ENCODE measurements at places on chromosomes 11 and 22. TPM values are rescaled to one million over a fixed set of nuclear protein-coding genes. Genes with fewer than 3 reads are reported as not detected.
A peak's percentile ranks its signal among the peaks of the same experiment; 100 is the strongest.

Gene GAL3ST1
- not detected for total RNA-seq

Gene NFAM1
- 0.88 TPM for total RNA-seq

Gene TPBGL
- total RNA-seq = not detected

DNA sequence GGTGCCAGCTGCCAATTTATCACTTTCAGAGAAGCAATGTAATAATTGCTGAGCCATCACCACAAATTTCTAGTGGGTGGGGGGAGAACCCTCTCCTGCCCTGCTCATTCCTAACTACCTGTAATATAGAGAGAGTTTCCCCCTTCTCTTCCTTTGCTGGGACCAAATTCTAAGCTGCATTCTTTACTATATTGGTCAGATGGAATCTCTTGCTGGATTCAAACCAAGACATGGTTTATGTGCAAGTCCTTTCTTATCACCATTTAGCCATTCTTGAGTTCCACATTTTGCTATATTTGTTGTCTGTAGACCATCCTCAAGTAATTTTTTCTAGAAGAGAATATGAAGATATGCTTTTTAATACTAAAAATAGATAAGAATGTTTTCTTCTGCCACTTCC, 452.1 kb downstream of the MN1 start:
- no peak for ATAC-seq

DNA sequence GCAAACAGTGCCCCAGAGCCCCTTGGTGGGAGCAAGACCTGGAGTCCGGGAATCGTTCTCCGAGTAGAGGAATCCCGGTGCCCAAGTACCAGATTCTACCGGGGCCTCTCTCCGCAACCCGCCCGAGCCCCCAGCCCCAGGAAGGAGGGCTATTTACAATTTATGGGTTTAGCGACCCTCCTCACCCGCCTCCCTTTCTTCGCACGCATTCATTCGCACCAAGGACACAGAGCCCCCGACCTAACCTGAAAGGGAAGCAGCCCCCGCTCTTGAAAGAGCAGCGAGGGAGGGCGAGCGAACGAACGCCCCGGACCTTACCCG, 628 bp downstream of the LRP4 start:
- ATAC-seq = no peak

DNA sequence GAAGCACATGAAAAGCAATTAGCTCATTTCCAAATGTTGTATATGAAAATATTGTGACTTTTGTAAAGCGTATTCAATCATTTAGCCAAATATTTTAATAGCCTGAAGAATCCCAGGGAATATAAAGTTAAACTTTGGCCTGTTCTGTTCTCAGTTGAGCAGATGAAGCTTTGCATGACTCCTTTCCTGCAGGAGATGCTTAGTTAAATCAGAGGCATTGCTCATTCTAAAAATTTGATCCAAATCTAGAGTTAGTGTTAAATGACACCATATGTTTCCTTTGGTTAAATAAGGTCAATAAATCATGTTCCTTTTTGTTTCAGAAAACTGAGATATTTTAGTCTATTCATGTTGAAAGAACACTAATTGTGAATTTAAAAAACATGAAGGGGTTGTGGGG, 51.2 kb upstream of the BIRC3 start:
- ATAC-seq = no peak

DNA sequence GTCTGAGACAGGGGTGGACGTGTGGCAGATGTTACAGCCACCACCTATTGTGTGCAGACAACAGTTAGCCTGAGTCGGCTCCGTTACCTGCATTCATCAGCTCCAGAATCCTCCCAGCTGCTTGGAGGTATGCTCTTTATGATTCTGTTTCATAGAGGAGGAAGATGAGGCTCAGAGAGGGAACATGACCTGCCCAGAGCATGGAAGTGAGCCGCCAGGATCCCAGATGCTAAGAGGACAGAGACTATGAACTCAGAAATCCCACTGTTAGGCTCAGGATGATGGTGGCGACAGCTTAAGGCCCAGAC, 1.5 kb downstream of the EMID1 start:
- ATAC-seq = no peak

DNA sequence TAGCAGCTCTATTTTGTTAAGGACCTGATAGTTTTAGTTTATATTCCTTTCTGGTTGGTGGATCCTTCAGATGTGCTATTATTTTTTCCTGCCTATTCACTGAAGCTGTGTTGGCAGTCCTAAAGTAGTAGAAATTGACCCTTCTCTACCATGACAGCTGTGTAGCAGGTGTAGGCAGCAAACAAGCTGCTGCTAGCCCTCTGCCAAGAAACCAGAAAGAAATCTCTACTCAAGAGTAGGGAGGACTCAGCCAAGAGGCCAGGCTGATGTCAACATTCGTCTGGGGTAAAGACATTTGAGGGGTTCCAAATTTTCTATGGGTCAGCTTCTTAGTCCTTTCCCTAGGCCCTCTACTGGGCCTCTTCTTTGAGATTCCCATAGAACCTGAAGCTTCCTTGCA, 51.2 kb downstream of the CSTF3 start:
- ATAC-seq = no peak

DNA sequence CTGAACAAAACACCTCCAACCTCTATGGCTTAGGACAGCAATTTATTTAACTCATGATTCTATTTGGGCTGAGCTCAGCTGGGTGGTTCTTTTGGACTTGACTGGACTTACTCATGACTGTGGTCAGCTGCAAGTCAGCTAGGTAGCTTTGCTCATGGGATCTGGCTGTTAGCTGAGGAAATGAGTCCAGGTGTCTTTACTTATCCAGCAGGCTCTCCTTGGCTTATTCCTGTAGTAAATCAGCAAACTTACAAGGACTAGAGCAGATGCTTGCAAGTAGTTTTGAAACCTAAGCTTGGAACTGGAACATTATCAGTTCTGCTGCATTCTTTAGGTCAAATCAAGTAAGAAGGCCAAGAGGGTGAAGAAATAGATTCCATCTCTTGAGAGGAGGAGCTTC, 8.0 kb upstream of the HIKESHI start:
- no peak for ATAC-seq

DNA sequence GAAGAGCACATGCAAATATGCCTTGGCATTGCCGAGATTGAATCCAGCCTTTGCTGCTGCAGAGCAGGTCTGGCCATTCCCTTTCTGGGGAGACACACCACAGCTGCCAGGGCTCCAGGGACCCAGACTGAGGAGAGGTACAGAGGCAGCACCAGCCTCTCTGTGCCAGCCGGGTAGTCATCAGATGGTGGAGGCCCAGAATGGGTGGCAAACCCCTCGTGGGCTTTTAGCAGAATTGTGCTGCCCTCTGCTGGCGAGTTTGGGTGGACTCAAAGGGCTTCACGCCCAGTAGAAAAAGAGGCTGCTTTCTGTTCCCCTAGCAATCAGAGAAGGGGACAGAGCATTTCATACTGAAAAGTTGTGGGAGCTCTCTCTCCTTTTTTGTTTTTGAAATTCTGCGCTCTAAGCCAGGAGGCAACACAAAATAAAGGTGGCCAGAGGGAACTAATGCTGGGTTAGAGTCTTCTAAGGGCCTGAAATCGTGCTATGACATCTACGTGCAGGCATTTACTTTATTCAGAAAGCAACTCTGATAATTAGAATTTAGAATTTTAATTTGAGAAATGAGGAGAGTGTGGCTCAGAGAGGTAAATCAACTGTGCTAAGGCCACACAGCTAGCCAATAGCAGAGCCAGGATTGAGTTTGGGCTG, 158.8 kb upstream of the NAV2 start:
- ATAC-seq = peak; percentile 72

DNA sequence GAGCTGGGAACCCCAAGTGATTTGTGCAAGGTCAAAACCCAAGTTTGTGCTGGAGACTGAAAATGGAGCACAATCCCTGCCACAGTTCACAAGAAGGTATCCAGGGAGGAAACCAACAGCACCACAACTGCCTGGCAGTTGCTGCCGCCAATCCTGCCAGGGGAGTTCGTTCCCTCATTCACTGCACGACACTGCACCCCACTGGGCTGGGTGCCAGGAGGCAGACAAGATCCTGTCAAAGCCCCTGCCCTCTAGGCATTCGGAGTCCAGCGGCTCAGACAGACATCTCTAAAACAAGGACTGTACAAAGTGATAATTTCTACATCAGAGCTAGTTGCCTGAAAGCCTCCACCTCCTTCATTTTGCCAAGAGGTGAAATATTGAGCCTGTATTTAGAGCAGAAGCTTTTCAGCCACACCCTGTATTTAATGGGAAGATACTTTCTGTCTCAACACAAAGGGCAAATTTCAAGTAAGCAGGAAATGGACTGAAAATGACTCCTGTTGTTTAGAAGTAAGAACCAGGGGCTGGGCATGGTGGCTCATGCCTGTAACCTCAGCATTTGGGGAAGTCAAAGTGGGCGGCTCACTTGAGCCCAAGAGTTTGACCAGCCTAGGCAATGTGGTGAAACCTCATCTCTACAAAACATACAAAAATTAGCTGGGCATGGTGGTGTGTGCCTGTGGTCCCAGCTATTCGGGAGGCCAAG, 277.4 kb upstream of the NARS2 start:
- ATAC-seq = peak; percentile 33

- peak; percentile 76 for ATAC-seq
Measured at GRCh38 chr22:24325105-24325757, 54.6 kb downstream of the SPECC1L start.

DNA sequence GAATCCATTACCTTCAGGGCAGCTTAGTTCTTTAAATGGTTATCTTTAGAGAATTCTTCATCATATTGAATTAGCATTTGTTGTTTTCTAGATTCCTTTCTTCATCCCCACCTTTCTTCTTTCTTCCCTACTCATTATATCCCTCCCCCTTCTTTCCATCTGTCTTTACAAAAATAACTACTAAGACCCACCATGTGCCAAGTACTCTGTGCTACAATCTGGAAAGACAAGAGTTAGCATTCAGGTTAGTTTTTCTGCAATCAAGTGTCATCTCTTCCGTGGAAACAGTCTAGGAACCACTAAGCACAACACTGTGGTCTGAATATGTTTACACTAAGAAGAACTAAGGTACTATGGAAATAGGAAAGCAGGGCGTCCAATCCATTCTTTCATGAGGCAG, 897.4 kb upstream of the TENM4 start:
- no peak for ATAC-seq

GRCh38 chr11:13216711-13217075, 60.9 kb upstream of the BMAL1 start:
- no peak for ATAC-seq

DNA sequence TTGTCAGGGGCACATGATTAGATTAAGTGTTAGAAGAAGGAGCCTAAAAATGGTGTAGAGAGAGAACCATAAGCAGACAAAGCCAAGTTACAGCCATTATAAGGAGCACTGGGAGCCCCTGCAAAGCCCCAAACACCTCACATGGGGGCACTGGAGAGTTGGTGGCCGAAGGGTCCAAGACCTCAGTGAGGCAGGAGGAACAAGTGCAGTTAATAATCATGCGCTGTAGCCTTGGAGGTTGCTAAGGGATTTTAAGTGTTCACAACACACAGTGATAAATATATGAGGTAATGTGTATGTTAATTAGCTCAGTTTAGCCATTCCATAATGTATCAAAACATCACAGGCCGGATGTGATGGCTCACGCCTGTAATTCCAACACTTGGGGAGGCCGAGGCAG, 54.4 kb upstream of the JAM3 start:
- no peak for ATAC-seq

DNA sequence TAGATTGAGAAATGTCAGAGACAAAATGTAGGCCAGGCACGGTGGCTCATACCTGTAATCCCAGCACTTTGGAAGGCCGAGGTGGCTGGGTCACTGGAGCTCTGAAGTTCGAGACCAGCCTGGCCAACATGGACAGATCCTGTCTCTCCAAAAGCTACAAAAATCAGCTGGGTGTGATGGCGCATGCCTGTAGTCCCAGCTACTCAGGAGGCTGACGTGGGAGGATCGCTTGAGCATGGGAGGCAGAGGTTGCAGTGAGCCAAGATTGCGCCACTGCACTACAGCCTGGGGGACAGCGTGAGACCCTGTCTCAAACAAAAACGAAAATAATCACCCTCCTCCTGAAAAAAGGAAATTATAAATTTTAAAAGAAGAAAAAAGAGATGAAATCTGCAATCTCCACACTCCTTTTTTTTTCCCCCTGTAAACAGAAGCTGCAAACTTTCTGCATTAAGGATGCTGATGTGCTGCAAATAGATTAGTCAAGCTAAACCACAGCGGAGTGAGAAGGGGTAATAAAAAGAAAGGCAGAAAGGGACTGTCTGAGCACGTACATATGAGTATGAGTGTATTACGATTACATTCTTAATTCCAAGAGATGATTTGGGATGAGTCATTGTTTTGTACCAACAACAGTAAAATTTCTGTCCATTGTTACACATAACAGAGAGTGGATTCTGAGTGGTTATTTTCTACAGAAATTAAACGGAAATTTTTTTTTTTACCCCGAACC, 87.3 kb downstream of the SIK3 start:
- peak; percentile 94 for ATAC-seq

DNA sequence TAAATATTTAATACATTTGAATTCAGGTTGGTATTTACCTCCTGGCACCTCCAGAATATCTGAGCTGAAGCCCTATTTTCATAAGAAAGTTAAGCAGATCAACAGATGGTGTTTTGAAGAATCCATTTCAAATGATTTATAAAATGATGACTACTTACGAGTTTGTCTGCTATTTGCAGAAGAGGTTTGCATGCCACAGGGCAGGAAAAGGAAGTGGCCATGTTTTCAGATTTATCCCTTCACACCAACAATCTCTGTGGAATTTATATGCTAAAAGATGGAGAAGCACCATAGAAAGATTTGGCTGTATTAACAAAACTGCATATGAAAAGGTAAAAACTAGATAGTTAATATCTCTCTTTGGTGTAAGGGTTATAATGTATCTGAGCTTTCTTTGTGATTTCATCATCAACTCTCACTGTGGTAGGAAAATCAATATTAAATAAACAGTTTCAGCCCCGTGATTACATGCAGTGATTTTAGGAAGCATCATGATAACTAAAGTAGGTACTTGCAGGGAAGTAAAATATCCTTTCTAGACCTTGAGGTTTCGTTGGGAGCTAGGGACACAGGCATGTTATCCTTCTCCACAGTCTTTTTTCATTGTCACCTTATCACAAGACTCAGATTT, 2.6 kb downstream of the BMAL1 start:
- ATAC-seq = no peak

DNA sequence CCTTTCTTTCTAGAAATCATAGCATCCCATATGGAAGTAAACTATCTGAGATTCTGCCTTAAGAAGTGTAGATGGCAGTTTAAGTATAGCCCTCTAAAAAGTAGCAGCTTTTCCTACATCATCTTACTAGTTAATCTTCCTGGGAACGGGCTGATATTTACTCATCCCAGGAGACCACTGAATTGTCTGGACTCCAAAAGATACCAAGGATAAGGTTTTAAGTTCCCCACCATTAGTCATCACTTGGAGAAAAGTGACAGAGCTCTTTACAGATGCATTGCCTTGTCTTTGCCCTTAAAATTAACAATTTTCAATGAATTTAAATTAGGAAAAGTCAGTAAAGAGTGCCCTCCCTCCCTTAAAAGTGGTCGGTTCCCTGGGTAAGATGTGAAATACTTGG, 129.5 kb downstream of the MAML2 start:
- no peak for ATAC-seq

- no peak for ATAC-seq
Measured at GRCh38 chr11:128405714-128406662, 181.4 kb downstream of the ETS1 start.

- peak; percentile 67 for ATAC-seq
Measured at GRCh38 chr11:7642747-7643146, 30.6 kb downstream of the CYB5R2 start.

- peak; percentile 52 for ATAC-seq
Measured at GRCh38 chr11:58658623-58659022, 36.2 kb downstream of the CNTF start.
